ENCODE measurements at places on chromosomes 6 and 20.
A peak's percentile ranks its signal among the peaks of the same experiment; 100 is the strongest.

- no peak for DNase-seq
These were observed 44.3 kb downstream of the USP49 start for GRCh38 chr6:41850861-41851260.

DNA sequence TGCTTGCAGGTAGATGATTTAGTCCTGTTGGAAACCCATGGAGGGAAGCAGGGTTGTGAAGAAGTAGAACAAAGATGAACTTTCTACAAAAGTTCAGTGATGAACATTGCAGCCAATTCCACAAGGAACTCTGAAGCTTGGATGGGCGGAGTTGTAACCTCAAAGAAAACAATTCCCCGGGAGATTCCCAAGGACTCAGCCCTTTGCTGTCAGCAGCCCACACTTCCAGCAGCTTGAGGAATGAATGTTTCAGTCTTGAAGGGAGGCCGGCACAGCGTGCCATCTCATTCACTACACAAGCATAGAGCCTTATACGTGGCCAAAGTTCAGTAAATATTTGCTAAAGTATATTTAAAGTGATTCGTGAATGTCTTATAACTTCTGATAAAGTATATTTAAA lies 269.4 kb downstream of the NKAIN2 start:
- DNase-seq, result no peak

- DNase-seq, result no peak
These were observed 79.8 kb upstream of the KIF25 start for GRCh38 chr6:167917551-167918154.

DNA sequence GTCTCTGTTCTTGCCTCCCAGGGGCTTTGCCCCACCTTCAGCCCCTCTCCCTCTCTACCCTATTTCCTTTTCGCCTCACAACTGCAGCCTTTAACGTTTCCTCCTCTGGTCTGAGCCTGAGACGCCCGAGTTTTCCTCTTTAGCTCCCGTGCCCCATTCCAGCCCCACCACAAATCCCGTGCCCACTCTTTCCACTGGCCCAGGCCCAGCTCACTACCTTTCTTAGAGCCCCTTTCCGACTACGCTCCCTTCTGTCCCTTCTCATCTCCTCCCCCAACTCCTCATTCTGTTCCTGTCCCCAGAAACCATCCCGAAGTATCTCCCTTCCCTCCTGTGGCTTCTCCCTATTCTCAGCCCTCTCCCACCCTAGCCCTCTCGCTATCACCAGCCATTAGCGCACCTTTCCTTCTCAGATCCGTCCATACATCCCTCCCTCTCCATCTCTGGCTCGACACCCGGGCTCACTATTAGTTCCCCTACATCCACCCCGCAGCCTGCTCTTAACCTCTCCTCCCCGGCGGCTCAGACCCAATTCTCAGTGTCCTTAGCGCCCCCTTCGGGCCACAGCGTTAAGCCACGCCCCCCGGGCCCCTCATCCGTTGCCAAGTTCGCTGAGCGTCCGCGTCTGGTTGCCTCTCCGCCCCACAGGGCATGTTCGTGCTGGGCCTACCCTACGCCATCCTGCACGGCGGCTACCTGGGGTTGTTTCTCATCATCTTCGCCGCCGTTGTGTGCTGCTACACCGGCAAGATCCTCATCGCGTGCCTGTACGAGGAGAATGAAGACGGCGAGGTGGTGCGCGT lies 2.7 kb downstream of the SLC32A1 start:
- peak; percentile 53 for DNase-seq

DNA sequence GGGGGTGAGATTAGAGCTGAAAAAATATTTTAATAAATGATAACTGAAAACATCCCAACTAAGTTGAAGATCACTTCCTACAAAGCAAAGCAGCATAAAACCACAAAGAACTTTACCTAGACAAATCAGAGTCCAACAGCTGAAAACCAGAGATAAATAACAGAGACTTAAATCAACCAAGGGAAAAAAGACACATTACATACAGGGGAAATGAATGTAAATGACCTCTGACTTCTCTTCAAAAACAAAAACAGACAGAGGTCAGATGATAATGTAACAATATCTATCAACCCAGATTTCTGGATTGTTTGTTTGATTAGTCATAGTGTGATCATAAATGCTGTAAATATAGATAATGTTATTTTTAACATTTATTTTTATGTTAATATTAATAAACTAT lies 782.8 kb downstream of the TFAP2A start:
- peak; percentile 41 for DNase-seq

- DNase-seq, result peak; percentile 8
These were observed 11.1 kb upstream of the CD164 start for GRCh38 chr6:109393157-109393885.

Measured in dermis blood vessel endothelial cell (primary cell).